ENCODE measurements at places on chromosomes 6 and 20. TPM values are rescaled to one million over a fixed set of nuclear protein-coding genes. Genes with fewer than 3 reads are reported as not detected.

DNA sequence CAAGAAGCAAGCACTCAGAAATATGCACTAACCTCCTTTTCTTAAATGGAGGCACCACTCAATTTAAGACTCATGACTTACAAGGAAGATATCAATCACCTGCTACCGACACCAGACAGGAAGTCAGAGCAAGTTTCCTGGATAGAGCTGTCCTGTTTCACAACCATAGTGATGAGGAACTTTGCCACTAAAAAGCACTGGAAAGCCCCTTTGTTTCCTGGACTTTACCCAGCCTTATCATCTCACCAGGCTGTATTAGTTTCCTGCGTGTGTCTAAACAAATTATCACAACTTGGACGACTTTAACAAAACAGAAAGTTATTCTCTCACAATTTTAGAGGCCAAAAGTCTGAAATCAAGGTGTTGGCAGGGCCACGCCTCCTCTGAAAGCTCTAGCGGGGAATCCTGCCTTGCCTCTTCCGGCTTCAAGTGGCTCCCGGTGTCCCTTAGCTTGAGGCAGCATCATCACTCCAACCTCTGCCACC lies 253.8 kb upstream of the STXBP5 start:
- no peaks in the 10 kb centered on the region for H3K36me3 ChIP-seq
- no peaks in the 10 kb centered on the region for H3K27me3 ChIP-seq
- no peak overlapping the region for H3K4me3 ChIP-seq
- DNase-seq: peak; percentile 57
- peak overlapping the region; percentile 3 for H3K27ac ChIP-seq

- H3K36me3 ChIP-seq: no peaks in the 10 kb centered on the region
- no peaks in the 10 kb centered on the region for H3K27me3 ChIP-seq
- no peak for DNase-seq
- no peaks in the 10 kb centered on the region for H3K4me1 ChIP-seq
Measured at GRCh38 chr6:42530296-42530695, 33.5 kb upstream of the UBR2 start.

DNA sequence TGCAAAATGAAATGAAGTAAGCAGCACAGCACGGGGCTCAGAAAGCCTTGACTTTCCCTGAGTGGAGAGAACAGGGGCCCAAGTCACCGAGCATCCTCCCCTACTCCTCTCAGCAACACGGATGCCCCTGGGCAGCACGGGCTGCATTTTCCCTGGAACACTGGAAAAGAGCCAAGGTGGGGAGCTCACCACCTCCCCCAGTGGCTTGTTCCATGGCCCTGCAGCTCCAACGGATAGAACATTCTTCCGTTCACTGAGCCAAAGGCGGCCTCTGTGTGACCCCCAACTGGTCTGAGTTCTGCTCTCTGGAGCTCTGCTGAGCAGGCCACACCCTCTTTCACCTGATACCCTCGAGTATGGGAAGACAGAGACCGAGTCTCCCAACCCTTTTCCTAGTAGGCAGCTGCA lies 20.8 kb upstream of the EMILIN3 start:
- no peaks in the 10 kb centered on the region for H3K4me1 ChIP-seq
- no peak overlapping the region for H3K4me3 ChIP-seq

- DNase-seq: peak; percentile 57
- no peaks in the 10 kb centered on the region for H3K27me3 ChIP-seq
- peaks cover 16% of the 10 kb centered on the region for H3K4me1 ChIP-seq
- H3K27ac ChIP-seq: peak overlapping the region; percentile 48
- peaks cover 3% of the 10 kb centered on the region for H3K36me3 ChIP-seq
Measured at GRCh38 chr6:158818581-158819212, 471 bp downstream of the EZR start.

DNA sequence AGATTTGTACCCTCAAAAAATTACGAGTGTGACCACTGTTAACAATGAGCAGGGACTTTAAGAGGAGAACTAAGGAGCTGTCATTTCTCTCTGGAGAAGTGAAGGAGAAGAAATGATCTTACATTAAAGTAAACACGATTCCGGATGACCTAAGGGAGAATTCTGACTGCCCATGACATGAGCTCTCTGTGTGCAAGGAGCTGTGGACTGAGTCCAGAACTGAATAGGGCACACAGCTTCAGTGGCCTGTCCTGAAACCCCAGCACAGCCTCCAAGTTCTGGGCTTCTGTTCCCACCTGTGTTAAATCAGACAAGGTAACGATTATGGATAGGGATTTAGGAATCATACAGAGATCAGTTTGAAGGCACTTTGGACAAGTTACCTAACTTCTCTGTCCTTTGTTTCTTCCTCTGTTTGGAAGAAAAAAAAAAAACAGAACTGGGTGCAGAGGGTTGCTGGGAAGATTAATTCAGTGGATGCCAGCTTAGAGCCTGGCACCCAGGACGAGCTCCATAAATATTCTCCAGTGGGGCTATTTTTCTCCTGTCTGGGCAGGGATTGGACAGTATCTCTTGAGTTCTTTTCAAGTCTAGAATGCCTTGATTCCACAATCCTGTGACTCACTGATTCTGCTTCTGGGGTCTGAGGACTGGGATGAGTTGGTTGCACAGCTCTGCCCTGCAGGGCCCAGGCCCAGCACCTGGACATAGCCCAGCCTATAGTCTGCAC lies 65.7 kb downstream of the MRPL14 start:
- DNase-seq: no peak
- peaks cover 49% of the 10 kb centered on the region for H3K4me1 ChIP-seq
- H3K27me3 ChIP-seq: no peaks in the 10 kb centered on the region
- no peaks in the 10 kb centered on the region for H3K36me3 ChIP-seq

DNA sequence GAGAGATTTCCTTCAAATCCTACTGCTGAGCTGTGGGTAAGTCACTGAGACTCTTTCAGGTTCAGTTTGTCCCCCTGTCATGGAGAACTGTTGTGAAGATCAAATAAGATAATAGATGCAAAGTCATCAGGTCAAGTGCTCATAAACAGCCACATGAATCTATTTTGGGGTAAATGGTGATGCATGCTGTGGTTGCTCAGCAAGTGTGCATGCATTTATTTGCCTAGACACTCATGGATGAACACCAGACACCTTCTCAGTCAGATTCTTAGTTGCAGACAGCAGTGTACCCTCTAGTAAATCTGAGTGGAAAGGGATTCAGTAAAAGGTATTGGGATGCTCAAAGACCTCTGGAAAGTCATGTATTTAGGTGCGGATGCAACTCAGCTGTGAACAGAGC lies 168.0 kb upstream of the FOXA2 start:
- no peaks in the 10 kb centered on the region for H3K4me1 ChIP-seq
- H3K36me3 ChIP-seq: no peaks in the 10 kb centered on the region
- no peak overlapping the region for H3K4me3 ChIP-seq
- H3K27me3 ChIP-seq: no peaks in the 10 kb centered on the region

GRCh38 chr6:166996406-166996805 lies 2.8 kb upstream of the CEP43 start:
- H3K27me3 ChIP-seq: no peaks in the 10 kb centered on the region
- H3K36me3 ChIP-seq: no peaks in the 10 kb centered on the region
- no peak overlapping the region for H3K4me3 ChIP-seq
- no peak overlapping the region for H3K27ac ChIP-seq
- no peak for DNase-seq

DNA sequence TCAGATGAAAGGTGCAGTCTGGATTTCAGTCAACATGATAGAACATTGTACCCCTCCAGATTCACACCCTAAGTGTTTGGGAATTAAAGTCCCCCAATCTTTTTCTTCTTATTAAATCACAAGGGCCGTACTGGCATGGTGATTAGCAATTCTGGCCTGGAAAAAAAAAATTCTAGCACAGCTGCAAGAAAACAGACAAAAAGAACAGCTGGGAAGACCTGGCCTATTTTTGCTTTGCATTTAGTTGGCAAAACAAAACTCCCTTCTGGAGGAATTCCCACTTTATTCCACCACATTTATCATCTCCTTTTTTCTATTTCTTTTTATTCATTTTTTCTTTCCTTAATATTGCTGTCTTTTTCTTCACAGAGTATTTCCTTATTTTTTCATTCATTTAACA lies 39.8 kb upstream of the AKAP12 start:
- DNase-seq: no peak
- no peaks in the 10 kb centered on the region for H3K4me1 ChIP-seq
- no peaks in the 10 kb centered on the region for H3K36me3 ChIP-seq
- no peak overlapping the region for H3K27ac ChIP-seq
- no peak overlapping the region for H3K4me3 ChIP-seq

DNA sequence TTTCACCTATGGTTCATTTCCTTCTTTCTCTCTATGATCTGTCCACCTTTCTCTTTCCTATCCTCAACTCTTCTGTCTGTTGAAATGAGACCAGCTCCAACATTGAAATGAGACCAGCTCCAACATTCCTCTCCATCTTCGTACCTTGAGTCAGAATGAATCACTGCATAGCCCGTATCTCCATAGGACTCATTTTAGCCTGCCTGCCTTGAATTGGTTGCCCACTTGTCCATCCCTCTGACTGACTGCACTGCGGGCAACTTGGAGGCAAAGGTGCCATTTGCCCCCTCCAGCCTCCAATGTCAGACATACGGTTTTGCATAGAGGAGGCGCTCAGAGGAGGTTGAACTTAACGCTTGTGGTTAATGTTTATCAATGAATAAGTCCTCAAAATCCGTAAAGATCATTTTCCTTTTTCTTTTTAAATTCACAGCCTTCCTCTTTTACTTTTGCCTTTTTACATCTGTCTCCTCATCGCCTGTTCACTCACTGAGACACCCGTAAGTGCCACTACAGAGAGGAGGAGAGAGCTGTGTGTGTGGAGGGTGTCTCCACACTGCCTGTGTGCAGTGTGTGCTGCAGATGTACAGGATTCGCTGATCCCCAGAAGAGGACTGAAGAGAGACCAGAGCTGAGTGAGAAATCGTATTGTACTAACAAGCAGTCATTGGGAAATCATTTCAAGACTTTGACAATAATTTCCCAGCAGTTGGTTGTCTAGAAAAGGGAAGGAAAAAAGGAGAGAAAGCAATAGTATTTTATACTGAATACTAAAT lies 579.6 kb upstream of the MAP3K7 start:
- no peaks in the 10 kb centered on the region for H3K27me3 ChIP-seq
- no peak for DNase-seq
- no peaks in the 10 kb centered on the region for H3K36me3 ChIP-seq
- H3K4me1 ChIP-seq: no peaks in the 10 kb centered on the region
- H3K4me3 ChIP-seq: no peak overlapping the region

PGM3 gene
- 16.3 TPM for polyA plus RNA-seq

FOXS1 gene
- polyA plus RNA-seq: 0.81 TPM

TENT5A gene
- 0.26 TPM for polyA plus RNA-seq

Measured in endothelial cell of umbilical vein (primary cell).